ELF-1 (cell line): ENCODE measurements at places on chromosomes 7 and 10.

DNA sequence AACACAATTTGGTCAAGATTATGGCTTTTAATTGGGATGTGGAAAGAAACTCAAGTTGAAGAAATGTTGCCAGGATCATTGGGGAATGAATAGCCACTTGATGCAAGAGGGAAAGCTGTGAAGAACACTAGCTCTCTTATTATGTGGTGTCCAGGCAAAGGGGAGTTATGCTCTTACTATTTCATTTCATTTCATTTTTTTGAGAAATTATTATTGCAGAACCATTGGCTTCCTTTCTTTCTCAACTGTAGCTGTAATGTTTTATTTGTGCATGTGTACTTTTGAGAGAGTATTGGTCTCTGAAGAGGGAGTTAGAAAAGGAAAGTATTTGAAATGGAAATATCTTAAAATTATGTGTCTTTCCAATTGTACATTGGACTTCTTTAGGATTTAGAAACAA is 312.6 kb upstream of the BMPER start:
- DNase-seq: no peak

DNA sequence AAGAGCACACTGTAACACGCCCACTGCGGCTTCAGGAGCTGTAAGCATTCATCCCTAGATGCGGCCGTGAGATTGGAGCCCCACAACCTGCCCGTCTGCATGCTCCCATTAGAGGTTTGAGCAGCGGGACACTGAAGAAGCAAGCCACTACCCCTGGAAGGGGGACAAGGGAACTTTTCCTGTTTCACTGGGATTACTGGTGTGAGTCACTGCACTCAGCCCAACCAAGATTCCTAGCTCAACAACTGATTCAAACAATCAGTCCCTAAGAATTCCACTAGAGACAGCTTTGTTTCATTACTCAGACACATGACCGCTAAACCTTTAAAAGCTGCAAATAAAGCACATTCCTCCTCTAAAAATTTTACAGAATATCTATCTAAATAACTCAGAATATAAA is 69.8 kb downstream of the ORC5 start:
- peak; percentile 59 for DNase-seq

DNA sequence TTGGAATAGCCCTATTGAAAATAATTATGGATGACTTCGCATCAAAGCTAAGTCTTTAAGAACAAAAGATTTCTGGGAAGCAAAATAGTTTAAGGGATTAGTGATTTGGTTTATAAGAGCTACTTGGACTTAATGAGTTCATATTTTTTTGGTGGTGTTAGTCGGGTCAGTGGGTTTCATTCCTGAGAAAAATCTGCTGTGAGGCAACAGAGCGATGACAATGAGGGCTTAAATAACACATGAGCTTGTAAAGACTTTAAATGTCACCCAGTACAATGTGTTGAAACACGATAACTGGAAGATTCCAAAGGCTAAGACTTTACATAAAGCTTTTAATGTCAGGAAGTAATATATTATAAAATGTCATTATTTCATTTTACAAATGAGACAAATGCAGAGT is 178.8 kb downstream of the ARL4A start:
- no peak for DNase-seq

DNA sequence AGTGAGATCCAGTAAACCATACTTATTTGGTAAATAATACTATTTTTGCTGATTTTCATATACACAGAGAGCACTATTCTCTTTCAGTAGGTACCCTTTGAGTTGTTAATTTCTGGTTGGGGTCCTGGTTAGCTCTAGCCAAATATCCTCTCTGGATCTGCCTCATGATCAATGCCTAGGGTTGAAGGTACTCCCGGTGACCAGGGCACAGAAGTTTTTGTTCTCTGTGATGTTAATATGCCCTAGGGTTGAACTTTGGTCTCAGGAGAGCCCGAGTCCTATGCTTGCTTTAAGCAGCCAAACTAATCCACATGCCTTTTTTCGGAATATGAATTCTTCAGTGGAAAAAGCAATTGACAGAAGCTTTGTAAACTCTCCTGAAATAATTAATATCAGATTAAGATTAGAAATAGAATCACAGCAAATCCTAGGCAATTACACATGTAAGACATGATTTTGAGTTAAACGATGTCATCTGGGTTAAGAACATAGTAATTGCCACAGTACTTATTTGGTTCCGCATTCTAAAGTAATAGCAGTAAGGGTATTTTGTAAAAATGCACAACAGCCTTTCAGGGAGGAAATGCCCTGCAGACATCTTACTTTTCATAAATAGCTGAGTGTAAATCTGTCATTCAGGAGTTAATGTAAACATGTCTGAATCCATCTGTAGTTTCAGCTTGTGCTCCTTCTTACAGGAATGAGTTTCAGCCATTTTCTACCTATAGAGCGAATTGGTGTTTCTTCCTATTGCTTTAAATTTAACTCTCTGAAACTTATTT is 10.1 kb downstream of the CHN2 start:
- no peak for DNase-seq

GRCh38 chr10:6231730-6232129 is 29.0 kb downstream of the PFKFB3 start:
- no peak for DNase-seq

GRCh38 chr7:142560166-142560565 is 189.1 kb upstream of the PRSS1 start:
- DNase-seq: no peak

GRCh38 chr10:132361581-132362101 is 29.6 kb downstream of the LRRC27 start:
- DNase-seq: no peak

DNA sequence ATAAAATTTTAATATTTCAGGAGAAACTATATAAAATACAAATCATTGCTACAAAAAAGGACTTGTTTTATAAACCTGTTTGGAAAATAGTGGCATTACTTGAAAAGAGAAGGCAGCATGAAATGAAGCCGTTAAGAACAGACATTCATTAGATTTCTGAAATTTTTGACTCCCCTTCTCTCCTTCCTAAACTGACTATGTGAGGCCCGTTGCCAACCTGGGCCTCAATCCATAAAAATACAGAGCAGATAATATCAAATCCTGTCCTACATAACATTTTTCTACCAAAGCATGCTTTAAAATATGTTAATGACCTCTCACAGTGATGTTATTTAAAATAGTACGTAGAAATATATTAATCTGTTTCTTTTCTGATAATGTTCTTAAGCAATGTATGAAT is 34.5 kb upstream of the ING3 start:
- no peak for DNase-seq

DNA sequence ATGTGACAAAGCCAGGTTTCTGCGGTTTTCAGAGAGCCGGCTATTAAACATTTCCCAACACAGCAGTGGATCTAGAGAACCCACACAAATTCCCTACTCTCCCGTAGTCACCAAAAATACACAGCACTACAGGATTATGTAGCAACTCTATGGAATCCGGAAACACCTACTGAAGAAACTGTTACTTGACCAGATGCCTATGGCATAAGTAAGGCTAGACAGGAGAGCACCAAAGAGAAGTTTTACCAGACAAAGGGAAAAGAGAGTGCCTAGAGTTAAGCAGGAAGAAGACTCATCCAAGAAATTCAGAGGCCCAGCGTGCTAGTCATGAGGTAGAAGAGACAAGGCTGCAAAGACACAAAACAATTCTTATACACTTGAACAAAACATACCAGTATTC is 321.1 kb downstream of the PARD3 start:
- DNase-seq: no peak

- DNase-seq: peak; percentile 28
Observed at GRCh38 chr10:1230138-1230537, 174.0 kb downstream of the WDR37 start.

GRCh38 chr10:68586606-68587305 is 26.6 kb downstream of the TET1 start:
- no peak for DNase-seq

GRCh38 chr10:101112799-101113594 is 18.1 kb upstream of the TLX1 start:
- no peak for DNase-seq

DNA sequence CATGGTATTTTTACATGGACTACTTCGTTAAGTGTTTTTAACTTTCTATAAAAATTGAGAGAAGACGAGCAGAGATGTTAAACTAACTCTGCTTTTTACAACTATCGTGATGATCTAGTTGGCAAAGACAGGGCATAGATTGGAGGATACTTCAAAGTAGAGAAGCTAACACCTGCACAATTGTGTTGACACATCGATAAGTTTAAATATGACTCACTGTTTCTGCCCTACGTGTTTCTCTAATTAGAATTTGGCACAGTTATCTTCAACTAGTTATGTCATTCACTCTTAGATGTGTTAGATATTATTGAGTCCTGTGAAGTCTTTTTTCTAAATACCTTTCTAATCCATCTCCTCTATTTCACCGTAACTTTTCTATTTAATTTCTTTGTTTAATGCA is 68.5 kb upstream of the FERD3L start:
- no peak for DNase-seq

- no peak for DNase-seq
Observed at GRCh38 chr10:103703941-103704919, 151.1 kb downstream of the SH3PXD2A start.
